Fibroblast of upper back skin (primary cell): ENCODE measurements at places on chromosomes 3 and 15.

DNA sequence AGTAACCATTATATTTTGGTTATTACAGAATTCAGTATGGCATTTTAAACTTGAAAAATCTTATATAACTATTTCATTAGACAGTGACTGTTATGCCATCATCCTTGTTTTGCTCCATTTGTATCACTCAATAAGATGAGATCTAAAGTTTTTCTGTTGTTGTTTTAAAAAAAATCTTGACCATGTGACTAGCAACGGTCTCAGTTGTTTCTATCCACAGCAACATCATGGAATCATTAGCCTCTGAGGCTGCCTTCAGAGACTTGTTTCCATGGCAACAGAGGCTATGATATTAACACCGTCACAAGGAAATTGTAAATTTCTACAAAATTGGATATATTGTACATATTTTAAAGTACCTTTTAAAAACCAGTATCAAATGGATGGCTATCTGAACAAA is 129.8 kb downstream of the DLG1 start:
- DNase-seq, result peak; percentile 52

GRCh38 chr15:73165844-73166243 is 113.6 kb downstream of the NEO1 start:
- DNase-seq, result no peak

DNA sequence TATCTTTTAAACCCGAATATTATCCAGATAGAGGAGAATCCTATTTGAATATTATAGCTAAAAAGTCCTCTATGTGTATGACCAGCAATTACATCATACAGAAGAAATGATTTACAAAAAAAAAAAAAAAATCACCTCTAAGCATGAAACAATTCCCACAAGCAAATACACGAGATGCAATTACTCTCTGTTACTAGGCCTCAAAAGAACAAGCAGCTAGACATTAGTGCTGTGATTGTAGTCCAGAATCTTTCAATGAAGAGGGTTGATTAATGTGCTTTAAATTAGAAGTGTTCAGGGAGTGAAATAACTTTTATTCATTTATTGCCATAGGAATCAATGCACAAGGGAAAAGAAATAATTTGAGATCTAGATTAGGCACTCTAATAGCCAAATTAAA is 1379.5 kb upstream of the GBE1 start:
- no peak for DNase-seq

- peak; percentile 17 for DNase-seq
These were observed 206.4 kb downstream of the STAG1 start for GRCh38 chr3:136545664-136546268.

DNA sequence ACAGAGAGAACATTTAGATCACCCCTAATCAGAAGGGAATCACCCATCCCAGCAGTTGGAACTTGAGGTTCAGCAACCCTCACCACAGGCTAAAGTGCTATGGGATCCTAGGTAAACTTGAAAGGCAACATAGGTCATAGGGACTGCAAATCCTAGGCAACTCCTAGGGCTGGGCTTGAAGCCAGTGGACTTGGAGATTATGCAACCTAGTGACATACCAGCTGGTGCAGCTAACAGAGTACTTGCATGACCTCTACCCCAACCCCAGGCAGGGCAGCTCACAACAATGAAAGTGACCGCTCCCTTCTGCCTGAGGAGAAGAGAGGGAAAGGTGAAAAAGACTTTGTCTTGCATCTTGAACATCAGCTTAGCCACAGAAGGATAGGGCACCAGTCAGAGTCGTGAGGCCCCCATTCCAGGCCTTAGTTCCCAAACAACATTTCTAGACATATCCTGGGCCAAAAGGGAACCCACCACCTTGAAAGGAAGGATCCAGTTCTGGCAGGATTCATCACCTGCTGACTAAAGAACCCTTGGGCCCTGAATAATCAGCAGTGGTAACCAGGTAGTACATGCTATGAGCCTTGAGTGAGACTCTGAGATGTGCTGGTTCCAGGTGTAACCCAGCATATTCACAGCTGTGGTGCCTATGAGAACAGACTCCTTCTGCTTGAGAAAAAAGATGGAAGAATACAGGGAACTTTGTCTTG is 37.6 kb upstream of the FBN1 start:
- DNase-seq, result peak; percentile 72

- DNase-seq, result peak; percentile 31
These were observed 15.6 kb downstream of the CYP19A1 start for GRCh38 chr15:51322621-51323296.

DNA sequence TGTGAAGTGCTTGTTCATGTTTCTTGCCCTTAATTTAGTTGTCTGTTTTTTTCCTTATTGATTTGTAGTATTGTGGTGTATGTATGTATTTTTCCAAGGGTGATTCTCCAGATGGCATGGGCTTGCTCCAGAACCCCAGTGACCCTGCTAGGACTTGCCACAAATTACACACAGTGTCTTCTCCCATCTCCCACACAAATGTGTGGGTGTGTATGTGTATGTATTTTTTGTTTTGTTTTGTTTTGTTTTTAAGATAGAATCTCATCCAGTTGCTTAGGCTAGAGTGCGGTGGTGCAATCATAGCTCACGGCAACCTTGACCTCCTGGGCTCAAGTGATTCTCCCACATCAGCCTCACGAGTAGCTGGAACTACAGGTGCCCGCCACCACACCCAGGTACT is 36.2 kb upstream of the ARID3B start:
- DNase-seq, result no peak

DNA sequence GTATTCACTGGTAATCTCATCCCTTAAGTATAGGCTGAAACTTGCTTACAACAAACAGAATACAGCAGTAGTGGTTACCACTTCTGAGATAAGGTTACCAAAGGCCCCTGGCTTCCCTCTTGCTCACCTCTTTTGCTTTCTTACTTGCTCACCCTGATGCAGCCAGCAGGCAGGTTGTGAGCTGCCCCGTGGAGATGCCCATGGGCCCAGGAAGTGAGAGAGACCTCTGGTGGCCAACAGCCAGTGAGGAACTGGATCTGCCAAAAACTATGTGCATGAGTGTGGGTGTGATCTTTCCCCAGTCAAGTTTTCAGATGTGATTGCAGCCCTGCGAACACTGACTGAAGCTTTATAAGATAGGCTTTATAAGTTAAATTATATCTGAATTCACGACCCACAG is 48.7 kb downstream of the NMNAT3 start:
- peak; percentile 7 for DNase-seq

DNA sequence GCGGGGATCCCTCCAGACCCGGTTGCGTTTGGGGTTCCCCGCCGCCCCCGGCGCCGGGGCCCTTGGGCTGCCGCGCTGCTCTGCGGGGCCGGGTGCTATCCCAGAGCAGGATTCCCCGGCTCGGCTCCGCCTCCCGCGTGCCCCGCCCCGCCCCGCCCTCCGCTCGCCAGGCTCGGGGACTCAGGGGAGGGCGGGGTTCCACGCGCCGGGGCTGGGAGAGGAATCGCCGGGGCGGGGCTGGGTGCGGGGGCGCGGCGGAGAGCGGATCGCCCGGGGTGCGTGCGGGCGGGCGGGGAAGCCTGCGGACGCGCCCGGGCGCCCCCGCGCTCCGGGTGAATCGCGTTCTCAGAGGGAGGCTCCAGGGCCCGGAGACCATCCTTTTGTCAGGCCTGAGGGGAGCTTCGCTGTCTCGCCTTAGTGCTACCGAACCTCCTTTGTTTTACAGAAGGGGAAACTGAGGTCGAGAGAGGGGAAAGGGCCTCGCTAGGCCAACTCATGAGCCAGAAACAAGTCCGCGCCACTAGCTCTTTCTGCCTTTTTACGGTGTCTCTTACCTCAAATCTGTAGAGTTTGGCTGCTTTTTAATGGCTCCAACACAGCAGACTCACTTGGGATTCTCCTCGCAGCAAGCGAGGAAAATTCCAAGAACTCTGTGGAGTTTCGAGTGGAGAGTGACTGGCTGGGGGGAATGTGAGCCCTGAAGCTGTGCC is at the start of gene TMEM158:
Gene TMEM158, minus strand, starts transcription at position 82 of the 710 bp plus-strand sequence. CDS start 260 bp downstream, outside the sequence.
- peak; percentile 75 for DNase-seq

DNA sequence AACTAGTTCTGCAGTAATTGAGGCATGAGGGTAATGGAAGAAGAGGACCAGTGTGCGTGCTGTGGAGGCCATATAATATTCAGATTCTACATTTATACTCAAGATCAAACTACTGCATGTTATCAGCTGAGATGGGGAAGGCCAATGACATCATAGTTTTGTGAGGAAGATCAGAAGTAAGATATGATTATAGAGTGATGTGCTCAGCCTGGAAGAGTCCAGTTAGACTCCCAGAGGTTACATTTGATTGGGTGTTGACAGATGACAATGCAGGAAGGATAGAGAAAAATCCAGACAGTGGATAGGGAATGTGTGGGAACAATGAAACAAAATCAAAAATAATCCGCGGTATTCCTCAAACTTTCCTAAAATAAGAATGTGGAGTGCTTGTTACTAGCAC is 35.4 kb downstream of the GOLIM4 start:
- no peak for DNase-seq

DNA sequence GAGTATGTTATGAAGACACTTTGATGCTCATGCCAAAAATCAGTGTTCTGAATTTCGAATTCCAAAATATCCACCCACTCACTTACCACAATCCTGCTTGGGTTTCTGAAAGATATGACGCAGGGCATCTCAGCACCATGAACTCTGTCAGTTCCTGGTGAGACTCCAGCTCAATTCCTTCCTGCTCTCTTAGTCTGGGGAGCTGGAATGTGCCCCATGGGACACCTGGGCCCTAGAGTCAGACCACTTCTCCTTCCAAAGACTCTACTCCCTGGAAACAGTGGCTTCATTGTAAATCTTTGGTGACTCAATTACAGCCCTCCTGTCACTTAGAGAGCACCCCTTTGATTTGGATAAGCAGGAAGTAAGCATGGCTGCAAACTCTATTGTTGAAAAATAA is 50.5 kb downstream of the CD86 start:
- DNase-seq, result no peak

GRCh38 chr15:92033723-92034122 is 180.2 kb downstream of the SLCO3A1 start:
- no peak for DNase-seq

DNA sequence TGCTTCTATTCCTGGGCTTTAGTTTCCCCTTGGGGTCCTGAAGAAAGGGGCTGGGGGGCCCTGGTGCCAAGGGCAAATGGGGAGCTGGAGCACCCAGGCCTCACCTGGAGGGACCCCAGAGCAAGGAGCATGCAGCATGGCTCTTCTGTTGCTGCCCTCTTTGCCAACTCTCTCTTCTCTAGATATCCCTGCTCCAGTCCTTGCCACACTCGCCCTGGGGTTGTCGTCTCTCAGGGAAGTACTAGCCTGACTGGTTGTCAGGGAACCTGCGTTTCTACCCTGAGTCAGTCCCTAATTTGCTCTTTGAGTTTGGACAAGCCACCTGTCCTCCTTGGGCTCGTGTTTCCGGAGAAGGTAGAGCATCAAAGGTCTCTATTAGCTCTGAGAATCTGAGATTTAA is 63.7 kb upstream of the UBE2Q2 start:
- no peak for DNase-seq

GRCh38 chr15:90620379-90621067 is 90.8 kb downstream of the CRTC3 start:
- DNase-seq, result no peak

GRCh38 chr3:128799653-128800052 is 73.7 kb downstream of the RAB7A start:
- no peak for DNase-seq

DNA sequence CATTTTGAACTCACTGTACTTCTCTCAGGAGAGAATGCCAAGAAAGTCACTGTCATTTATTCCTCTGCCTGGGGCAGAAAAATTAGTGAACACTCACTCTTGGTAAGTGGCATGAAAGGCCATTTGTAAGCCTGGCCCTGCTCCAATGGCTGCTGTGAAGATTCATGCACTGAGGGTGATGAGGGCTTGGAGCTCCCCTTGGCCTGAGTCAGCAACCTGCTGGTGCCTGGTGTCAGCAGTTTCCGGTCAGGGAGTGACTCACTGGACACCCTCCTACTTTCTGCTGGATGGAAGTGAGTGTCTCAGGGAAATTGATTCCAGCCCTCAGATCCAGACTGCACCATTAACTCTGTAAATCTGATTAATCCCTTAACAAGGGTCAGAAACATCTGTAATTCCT is 37.6 kb downstream of the TRA2B start:
- DNase-seq, result peak; percentile 91

GRCh38 chr3:190492966-190493365 is 20.9 kb upstream of the IL1RAP start:
- DNase-seq, result no peak

- DNase-seq, result peak; percentile 80
These were observed 33.4 kb downstream of the MYO1E start for GRCh38 chr15:59339252-59339672.

- DNase-seq, result no peak
These were observed 136.0 kb downstream of the ATP10A start for GRCh38 chr15:25727116-25727515.

DNA sequence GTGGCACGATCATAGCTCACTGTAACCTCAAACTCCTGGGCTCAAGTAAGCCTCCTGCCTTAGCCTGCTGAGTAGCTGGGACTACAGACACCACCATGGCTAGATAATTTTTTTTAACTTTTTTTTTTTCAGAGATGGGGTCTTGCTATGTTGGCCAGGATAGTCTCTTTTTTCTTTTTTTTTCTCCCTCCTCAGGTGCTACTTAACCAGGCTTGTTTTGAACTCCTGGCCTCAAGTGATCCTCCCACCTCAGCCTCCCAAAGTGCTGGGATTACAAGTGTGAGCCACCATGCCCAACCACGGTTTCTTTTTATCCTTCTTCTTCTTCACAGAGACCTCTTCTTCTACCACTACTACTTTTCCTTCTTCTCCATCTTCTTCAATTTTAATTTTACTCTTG is 53.8 kb upstream of the MAP4 start:
- no peak for DNase-seq

GRCh38 chr3:122060040-122060698 is 5.0 kb downstream of the CD86 start:
- DNase-seq, result no peak

DNA sequence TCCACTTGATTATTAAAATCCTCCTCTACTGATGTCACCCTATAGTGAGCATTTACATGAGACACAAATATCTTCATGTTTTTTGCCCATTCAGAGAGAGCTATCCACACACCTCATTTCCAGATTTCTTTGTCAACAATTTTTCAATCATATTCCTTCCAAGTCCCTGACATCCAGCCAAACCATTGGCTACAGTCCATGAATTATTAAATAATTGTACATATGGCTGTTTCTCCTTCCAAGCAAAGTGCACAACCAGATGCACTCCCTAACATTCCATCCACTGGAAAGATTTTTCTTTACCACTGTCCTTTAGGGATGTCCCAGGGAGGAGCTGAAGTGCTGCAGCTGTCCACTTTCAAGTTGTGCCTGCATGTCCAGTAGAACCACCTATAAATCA is 328.0 kb upstream of the MDFIC2 start:
- peak; percentile 6 for DNase-seq

DNA sequence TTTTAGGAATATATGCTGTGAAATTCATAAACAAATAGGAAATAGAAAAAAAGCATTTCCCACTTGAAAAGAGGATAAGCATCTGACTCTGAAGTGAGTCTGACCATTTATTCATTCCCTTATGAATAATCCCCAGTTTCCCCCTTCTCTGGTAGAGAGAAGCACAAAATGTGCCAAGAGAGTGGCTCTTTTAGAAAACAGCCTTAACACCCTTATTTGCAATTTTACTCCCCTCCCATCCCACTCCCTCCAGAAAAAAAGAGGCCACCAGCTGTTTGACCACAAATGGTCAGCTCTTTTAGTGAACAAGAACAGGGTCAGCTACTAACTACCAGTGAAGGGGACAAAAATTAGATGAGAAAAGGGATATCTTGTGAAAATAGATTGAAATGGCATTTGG is 184.5 kb upstream of the ADAMTS9 start:
- DNase-seq, result no peak

- no peak for DNase-seq
These were observed 24.4 kb downstream of the ISG20 start for GRCh38 chr15:88663141-88663621.

GRCh38 chr3:49339581-49339940 is 292 bp downstream of the USP4 start:
- no peak for DNase-seq
